RPMI7951 (cell line): ENCODE measurements at places on chromosomes 1 and 21. TPM values are rescaled to one million over a fixed set of nuclear protein-coding genes. Genes with fewer than 3 reads are reported as not detected.

SCMH1 gene
- 17.1 and 24.6 TPM in 2 replicates for total RNA-seq

- no peak for DNase-seq
Measured at GRCh38 chr21:15359251-15359650, 294.5 kb upstream of the NRIP1 start.

TRAF5 gene
- 6.4 and 7.9 TPM in 2 replicates for total RNA-seq

OR2L5 gene
- total RNA-seq: not detected in 2 replicates
